Ascending aorta (tissue), 2 donors: ENCODE measurements at places on chromosomes 6 and 20.

- H3K4me3 ChIP-seq, result peak within 1 kb of the TSS; percentile 88
- H3K27me3 ChIP-seq, result no peaks in the 10 kb centered on the region
- H3K27ac ChIP-seq, result peak within 1 kb of the TSS; percentile 97
- peaks cover 9% of the 10 kb centered on the region for H3K4me1 ChIP-seq
Observed at GRCh38 chr6:85449818-85450759, at the start of gene NT5E. Gene NT5E (plus strand): TSS chr6:85450083. CDS start chr6:85450140, 57 bp downstream.

- no peaks in the 10 kb centered on the region for H3K36me3 ChIP-seq
- H3K4me3 ChIP-seq, result no peak overlapping the region
- no peaks in the 10 kb centered on the region for H3K4me1 ChIP-seq
- no peaks in the 10 kb centered on the region for H3K27me3 ChIP-seq
- H3K27ac ChIP-seq, result no peak overlapping the region
Observed at GRCh38 chr20:41286240-41286851, 31.2 kb downstream of the ZHX3 start.

DNA sequence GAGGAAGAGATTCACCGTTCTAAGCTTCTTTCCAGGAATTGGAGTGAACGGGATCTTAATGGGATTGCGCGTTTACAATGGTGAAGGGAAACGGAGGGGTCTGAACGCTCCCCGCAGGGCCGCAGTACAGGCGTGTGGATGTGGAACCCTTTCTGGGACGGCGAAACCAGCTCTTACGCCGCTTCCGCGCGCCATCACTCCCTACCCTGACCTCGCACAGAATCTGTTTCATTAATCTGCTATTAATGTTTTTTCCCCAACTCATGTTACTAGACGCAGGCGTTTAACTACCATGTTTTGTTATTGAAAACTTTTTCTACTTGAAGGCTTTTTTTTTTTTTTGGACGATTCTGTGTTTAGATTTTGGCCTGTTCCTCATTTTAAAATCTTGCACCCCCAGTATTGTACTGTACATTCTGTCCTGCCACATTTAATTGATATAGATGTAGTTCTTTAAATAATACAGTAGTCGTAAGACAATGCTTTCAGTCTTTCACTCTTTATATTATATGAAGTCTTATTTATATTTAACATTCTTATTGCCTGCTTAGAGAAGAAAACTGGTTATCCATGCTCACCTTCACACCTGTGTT is 696 bp upstream of the SUPT3H start:
- H3K27ac ChIP-seq, result peak overlapping the region; percentile 90
- no peak for DNase-seq
- peak overlapping the region; percentile 63 for H3K4me3 ChIP-seq
- no peaks in the 10 kb centered on the region for H3K36me3 ChIP-seq

DNA sequence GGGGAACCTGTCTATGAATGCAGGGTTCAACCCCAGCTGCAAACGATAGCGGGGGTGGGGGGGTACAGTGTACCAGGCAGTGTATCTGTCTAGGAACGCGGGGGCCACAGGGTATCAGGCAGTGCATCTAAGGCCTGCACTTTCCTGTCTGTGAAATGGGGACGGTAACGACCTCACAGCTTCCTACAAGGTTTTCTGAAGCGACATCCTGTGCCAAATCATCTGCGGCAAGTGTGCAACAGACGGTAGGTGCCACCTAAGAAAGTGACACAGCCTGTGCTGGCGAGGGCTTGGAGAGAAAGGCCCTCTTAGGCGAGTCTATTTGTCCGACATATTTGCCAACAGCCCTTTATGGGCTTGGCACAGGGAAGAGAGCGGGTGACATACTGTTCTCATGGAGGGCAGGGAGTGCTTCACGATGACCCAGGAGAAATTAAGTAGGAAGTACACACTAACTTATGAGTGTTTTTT is 3.8 kb downstream of the DIDO1 start:
- no peaks in the 10 kb centered on the region for H3K27me3 ChIP-seq
- H3K4me1 ChIP-seq, result peaks cover 80% of the 10 kb centered on the region
- peak overlapping the region; percentile 96 for H3K27ac ChIP-seq
- DNase-seq, result no peak

DNA sequence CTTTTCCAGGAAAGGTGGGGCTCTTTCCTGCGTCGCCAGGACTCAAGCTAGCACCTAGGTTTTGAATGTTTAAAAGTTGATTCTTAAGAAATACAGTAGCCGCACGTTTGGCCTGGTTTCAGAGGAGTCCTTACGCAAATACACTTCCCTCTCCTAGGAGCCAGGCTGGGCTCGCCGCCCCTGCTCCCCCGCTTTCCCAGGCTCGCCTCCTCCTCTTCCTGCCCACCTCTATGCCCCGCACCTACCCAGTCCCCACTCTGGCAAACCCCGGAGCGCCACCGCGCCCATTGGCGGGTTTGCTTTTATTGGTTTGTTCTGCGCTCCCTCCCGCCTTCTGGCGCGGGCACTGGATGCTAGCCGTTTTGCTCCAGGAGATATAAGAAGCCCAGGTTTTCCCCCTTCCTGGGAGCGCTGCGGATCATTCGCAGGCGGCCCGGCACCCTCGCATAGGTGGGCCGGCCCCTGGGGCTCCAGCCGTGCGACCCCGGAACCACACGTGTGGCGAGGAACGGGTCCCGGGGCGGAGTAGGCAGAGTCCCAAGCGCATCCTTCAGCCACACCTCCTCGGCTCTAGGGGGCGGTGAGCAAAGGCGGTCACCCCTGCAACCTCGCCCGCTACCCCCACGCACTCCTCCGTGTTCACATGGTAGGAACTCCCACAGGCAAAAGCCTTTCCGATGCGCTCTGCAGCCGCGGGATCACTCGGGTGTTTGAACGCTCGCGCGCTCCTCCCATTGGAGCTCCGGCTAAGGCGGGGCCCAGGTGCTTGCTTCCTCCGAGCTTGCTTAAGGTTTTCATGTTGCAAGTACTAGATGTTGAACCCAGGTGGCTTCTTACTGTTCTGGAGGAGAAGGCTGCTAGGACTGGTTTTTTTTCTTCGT is 119.0 kb downstream of the RTN4IP1 start:
- H3K4me3 ChIP-seq, result peak overlapping the region; percentile 92
- no peak overlapping the region for H3K27ac ChIP-seq
- peaks cover 3% of the 10 kb centered on the region for H3K4me1 ChIP-seq

- H3K27ac ChIP-seq, result no peak overlapping the region
- H3K4me3 ChIP-seq, result no peak overlapping the region
- H3K36me3 ChIP-seq, result no peaks in the 10 kb centered on the region
- H3K4me1 ChIP-seq, result no peaks in the 10 kb centered on the region
Observed at GRCh38 chr6:136477548-136477947, 72.7 kb downstream of the MAP7 start.

DNA sequence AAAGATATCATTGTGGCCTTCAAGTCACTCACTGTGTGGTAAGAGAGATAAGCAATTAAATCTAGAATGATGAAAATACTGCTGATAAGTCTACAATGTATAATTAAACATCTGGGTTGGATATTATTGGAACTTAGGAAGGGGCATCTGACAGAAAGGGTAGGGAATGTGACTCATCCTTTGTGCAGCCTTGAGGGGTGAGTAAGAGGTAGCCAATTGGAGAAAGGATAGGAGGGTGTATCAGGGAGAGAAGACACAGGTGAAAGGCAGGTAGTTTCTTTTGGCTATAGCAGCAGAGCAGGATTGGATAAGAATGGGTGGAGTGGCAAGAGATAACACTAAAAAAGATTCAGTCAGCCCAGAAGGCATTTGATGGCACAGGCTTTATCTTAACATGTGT is 182.0 kb downstream of the COL21A1 start:
- no peaks in the 10 kb centered on the region for H3K4me1 ChIP-seq
- no peak overlapping the region for H3K4me3 ChIP-seq
- H3K27me3 ChIP-seq, result no peaks in the 10 kb centered on the region
- no peaks in the 10 kb centered on the region for H3K36me3 ChIP-seq
- no peak for DNase-seq

DNA sequence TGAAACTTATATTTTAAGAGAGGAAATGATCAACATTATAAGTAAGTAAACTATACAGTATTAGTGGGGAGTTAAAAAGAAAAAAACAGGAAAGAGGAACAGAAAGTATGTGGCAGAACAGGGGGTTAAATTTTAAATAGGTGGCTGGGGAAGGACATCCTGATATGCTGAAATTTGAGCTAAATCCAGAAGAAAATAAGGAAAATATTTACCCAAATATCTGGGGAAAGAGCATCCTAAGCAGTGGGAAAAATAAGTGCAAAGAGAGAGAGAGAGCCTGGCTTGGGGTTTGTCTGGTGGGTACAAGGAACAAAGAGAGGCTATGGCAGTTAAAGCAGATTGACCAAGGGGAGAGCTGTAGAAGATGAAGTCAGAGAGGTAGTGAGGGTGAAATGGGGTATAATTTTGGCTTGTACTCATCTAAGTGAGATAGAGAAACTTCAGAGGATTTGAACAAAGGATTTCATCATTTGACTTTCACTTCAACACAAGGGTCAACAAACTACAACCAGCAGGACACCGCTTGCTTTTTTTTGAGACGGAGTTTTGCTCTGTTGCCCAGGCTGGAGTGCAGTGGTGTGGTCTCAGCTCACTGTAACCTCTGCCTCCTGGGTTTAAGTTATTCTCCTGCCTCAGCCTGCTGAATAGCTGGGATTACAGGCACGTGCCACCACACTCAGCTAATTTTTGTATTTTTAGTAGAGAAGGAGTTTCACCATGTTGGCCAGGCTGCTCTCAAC is 328.4 kb upstream of the CNR1 start:
- no peaks in the 10 kb centered on the region for H3K4me1 ChIP-seq
- H3K27ac ChIP-seq, result no peak overlapping the region
- no peak overlapping the region for H3K4me3 ChIP-seq
- H3K27me3 ChIP-seq, result no peaks in the 10 kb centered on the region
- DNase-seq, result no peak

- no peaks in the 10 kb centered on the region for H3K27me3 ChIP-seq
- H3K36me3 ChIP-seq, result no peaks in the 10 kb centered on the region
Observed at GRCh38 chr6:113564371-113565171, 292.6 kb upstream of the MARCKS start.

GRCh38 chr6:136640132-136640915 is 90.1 kb upstream of the MAP7 start:
- H3K27me3 ChIP-seq, result no peaks in the 10 kb centered on the region
- H3K4me3 ChIP-seq, result no peak overlapping the region
- H3K27ac ChIP-seq, result no peak overlapping the region
- peaks cover 20% of the 10 kb centered on the region for H3K36me3 ChIP-seq

DNA sequence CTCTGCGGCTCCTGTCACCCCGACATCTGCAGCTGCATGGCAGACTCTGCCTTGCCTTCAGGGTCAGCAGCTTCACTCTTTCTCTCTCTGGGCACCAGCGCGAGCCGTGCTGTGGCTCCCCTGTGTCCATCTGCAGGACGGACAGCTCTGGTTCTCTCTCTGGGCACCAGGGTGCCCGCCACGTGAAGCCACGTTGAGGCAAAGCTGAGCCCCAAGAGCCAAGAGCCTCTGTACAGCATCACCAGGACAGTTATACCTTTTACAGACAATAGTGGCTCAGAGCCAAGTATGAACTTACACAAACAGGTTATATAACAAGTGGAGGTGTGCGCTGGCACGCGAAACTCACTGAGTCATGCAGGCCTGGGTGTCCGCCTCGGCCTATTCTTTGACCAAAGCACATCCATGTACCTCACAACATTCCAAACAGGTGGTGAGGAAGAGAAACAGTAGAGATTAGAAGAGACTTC is 50.8 kb downstream of the FAM50B start:
- no peak overlapping the region for H3K27ac ChIP-seq

- H3K27ac ChIP-seq, result no peak overlapping the region
- peaks cover 3% of the 10 kb centered on the region for H3K4me1 ChIP-seq
- no peak overlapping the region for H3K4me3 ChIP-seq
- H3K27me3 ChIP-seq, result no peaks in the 10 kb centered on the region
- no peak for DNase-seq
Observed at GRCh38 chr6:10641528-10641927, 52.9 kb downstream of the C6orf52 start.

DNA sequence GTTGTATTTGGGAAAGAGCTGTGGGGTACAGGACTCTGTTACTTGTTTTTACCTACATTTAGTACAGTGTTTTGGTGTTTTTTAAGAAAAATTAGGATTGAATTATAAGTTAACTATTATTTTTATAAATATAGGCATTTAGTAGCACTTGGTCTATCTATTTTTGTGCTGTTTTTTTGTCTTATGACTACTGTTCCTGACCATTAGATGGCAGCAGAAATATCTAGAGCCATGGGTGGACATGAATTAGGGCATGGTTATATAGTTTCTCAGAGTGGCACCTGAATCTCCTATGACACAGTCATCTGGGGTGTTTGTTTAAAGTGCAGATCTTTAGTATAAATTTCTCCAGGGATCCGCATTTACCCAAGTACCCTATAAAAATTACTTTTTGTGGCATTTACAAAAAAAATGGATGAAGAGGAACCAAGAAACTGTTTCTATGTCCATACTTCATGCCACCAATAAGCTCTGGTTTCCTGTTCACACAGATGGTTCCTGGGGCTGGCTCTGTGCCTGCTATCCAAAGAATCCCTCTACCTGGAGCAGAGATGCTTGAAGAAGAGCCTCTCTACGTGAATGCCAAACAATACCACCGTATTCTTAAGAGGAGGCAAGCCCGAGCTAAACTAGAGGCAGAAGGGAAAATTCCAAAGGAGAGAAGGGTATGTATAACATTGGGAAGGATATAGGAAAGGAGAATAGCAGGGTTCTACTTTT is 19.8 kb downstream of the NFYA start:
- H3K27ac ChIP-seq, result no peak overlapping the region
- peaks cover 88% of the 10 kb centered on the region for H3K36me3 ChIP-seq
- DNase-seq, result no peak
- no peak overlapping the region for H3K4me3 ChIP-seq

DNA sequence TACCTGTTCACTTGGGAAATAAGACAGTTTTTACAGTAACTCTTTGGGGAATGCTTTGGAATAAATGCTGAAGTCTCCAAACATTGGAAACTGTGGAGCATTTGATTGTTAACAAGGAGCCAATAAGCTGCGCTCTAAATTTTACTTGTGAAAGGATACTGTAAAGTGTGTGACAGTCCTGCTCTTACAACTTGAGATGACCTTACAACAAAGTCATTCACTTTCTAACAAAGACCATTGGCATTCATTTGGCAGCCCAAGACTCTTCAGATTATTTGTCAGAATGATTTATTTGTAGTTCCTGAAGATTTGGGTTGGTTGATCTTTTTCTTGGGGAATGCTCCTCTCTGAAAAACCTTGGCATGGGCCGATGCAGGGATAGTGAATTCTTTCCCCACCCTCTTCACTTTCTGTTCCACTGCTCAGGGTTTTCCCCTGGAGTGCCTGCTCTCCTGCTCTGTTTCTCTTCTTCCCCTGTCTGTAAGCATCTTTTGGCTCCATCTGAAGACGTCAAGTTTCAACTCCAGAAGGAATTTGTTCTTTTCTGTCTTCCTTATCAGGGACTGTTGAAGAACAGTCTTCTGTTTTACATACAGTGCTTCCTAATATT is 116.4 kb downstream of the AKAP7 start:
- H3K27ac ChIP-seq, result no peak overlapping the region
- DNase-seq, result no peak
- H3K36me3 ChIP-seq, result no peaks in the 10 kb centered on the region
- H3K4me1 ChIP-seq, result no peaks in the 10 kb centered on the region
- H3K27me3 ChIP-seq, result no peaks in the 10 kb centered on the region
- no peak overlapping the region for H3K4me3 ChIP-seq

- no peak for DNase-seq
- no peaks in the 10 kb centered on the region for H3K27me3 ChIP-seq
- H3K4me3 ChIP-seq, result no peak overlapping the region
- H3K27ac ChIP-seq, result no peak overlapping the region
Observed at GRCh38 chr6:93177438-93177837, 241.9 kb downstream of the EPHA7 start.
